Suppressor macrophage treated with lipopolysaccharide for 4 hours (primary cell): ENCODE measurements at places on chromosomes 7 and 10.

GRCh38 chr7:29289156-29290021, 94.8 kb downstream of the CHN2 start:
- peak; percentile 46 for DNase-seq

- peak; percentile 82 for DNase-seq
Measured at GRCh38 chr7:123747620-123748141, 1.1 kb downstream of the WASL start.

DNA sequence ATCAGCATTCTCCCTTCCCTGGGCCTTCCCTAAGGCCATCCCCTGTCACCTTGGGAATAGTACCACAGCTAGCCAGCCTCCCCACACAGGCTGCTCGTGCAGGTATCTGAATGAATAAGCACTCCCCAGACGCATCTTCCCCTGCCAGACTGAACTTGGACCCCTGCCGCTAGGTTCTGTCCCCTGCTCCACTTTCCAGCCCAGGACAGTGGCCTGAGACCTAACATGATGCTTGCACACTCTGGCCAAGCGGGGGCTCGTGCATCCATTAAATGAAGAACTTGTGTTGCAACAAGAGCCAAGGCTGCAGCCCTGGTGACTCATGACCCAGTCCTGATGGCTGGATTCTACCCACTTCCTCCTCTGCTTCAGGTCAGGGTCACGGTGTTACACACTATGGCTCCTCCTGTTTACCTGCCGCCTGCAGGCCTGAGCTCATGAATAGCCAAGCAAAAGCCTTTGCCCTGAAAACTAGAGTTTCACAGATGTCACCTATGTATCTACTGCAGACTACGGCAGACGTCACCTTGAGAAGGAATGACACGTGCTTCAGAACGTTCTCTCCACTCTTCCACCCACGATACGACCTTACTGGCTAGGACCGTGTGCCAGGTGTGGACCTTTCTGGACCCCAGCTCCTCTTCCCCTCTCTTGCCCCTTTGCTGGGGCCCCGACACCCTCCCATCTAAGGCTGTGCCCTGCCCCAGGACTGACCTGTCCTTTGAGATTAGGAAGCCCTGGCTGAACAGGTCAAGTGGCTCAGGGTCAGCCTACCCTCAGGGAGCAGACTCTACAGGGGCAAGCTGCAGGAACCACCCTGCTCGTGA, 6.5 kb downstream of the ASB13 start:
- DNase-seq: peak; percentile 80

GRCh38 chr7:48384180-48384752, 213.0 kb downstream of the ABCA13 start:
- no peak for DNase-seq

GRCh38 chr7:134669388-134669787, 22.7 kb downstream of the BPGM start:
- DNase-seq: no peak

- DNase-seq: no peak
Measured at GRCh38 chr7:123244768-123245167, 45.0 kb upstream of the SLC13A1 start.

DNA sequence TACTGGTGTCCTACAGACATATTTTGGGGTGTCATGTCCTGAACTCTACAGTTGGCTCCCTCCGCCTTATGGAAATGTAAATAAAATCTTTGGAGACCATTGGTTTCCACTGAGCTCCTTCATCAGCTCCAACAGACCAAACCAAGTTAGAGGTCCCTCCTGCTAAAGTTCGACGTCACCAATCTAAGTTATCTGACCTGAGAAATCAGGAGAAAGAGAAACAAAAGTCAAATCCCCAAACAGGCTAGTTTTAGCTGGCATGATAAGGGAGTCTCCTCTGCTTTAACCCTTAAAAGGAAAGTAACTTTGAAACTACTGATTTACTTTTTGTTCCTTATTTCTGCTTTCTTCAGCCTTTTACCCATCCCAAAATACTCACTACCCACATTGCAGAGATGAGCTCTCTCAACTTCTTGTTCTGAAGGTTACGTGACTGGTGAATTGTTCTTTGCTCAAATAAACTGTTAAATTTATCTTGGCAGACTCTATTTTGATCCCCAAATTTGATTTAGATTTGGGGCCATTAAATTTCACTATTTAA, 39.9 kb downstream of the AVL9 start:
- DNase-seq: peak; percentile 16

DNA sequence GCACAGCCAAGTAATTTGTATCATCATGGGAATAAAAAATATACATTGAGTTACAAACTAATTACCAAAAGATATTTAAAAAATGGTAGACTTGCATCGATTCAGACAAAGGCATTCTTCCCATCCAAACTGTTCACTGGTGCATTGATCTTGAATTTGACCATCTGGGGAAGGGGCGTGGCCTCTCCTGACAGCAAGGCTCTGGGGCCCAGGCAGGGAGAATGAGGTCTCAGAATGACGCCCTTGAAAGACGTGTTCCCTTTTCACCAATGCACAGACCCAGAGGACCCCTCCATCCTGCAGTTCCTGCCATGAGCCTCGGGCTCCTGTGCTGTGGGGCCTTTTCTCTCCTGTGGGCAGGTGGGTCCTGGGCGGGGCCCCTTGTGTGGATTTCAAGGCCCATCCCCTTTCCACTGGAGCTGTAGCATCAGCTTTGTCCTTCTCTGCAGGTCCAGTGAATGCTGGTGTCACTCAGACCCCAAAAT, 91.1 kb upstream of the PRSS58 start:
- no peak for DNase-seq

DNA sequence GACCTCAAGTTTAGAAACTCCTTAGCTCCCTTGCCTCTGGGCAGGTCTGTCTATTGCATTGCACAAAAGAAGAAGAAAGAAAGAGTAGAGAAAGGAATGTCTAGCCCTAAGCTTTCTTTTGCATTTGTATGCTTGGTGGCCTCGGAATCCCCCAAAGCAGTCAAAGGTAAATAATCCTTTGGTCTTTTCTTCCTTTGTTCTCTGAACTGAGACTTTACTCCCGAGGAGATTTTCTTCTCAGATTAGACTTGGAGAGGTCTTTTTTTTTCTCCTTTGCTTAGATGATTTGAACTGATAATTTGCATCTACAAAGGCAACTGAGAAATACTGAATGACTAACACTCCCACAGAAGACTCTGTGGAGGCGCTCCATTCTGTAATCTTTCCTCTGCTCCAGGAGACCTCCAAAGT, 93.2 kb downstream of the AKR1D1 start:
- no peak for DNase-seq

DNA sequence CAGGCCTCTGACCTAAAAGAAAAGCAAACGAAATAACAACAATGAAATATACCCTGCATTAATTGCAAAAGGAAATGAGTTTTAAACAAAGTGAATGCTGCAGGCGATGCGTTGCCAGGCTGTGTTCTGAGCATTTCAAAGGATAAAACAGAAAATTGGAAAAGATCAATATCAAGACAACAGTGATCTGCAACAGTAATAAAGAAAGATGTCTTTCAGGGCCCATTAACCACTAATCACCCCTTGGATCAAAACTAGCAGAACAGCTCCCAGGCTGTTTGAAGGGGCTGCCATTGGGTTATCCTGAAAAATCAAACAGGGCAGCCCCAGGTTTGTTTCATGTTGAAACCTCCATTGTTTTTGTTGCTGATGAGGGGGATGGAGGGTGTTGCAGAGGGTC, 219.2 kb downstream of the FGFR2 start:
- DNase-seq: no peak

- no peak for DNase-seq
Measured at GRCh38 chr10:102150970-102151773, 1.0 kb upstream of the NOLC1 start.

GRCh38 chr7:19099194-19099593, 18.2 kb downstream of the TWIST1 start:
- no peak for DNase-seq

DNA sequence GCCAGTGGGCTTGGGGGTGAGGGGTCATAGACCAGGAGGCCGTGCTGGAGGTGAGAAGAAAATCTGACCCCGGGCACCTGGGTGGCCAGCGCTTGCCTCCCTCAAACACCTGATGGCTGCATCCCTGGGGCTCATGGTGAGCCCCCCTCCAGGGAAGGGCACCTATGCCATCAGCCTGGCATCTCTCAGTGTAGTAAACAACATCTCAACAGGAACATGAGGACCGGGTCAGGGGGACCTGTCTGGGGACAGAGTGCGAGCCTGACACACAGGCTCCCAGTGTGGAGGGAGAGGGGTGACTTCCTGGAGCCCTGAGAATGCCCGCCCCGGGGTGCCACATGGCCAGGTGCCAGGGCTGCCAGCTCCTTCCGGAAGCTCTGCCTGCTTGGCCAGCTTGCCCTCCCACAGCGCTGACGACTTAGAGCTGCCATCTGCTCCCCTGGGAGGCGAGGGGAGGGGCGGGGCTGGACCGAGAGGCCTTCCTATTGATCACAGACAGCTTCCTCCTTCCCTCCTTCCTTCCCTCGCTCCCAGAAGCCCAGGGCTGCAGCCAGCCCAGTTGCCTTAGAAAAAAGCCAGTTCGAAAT, 12.3 kb downstream of the STX1A start:
- peak; percentile 21 for DNase-seq
